ENCODE measurements at places on chromosomes 1 and 21. TPM values are rescaled to one million over a fixed set of nuclear protein-coding genes. Genes with fewer than 3 reads are reported as not detected.

The TNFRSF25 gene
- 121 TPM for total RNA-seq

The SEMA6C gene
- total RNA-seq, result 3.6 TPM

The LEFTY1 gene
- total RNA-seq, result not detected

The PGLYRP4 gene
- total RNA-seq, result not detected

The LRRN2 gene
- not detected for total RNA-seq

The SELENBP1 gene
- total RNA-seq, result not detected

The IFNGR2 gene
- 17.5 TPM for total RNA-seq

The NUCKS1 gene
- 178 TPM for total RNA-seq

The LCE1D gene
- not detected for total RNA-seq

The LRRC53 gene
- not detected for total RNA-seq

The TMEM201 gene
- total RNA-seq, result 14.1 TPM

The RGS7 gene
- not detected for total RNA-seq

The FCAMR gene
- not detected for total RNA-seq

The RPL22 gene
- 567 TPM for total RNA-seq

The KCND3 gene
- not detected for total RNA-seq

The RAB7B gene
- not detected for total RNA-seq

The ENAH gene
- total RNA-seq, result not detected

The PPP1R15B gene
- total RNA-seq, result 59.5 TPM

The TRIM17 gene
- 0.55 TPM for total RNA-seq

The PGLYRP3 gene
- not detected for total RNA-seq

The KCNQ4 gene
- 0.43 TPM for total RNA-seq

The ADAMTS4 gene
- total RNA-seq, result 1.8 TPM

The OR10X1 gene
- not detected for total RNA-seq

The CHD5 gene
- total RNA-seq, result 0.02 TPM

The OR10J1 gene
- not detected for total RNA-seq

The C1orf185 gene
- total RNA-seq, result not detected

The SPRR5 gene
- not detected for total RNA-seq

The FCRLB gene
- 0.39 TPM for total RNA-seq

The SPRR2E gene
- total RNA-seq, result not detected

The ZC3H11A gene
- total RNA-seq, result 101 TPM

The OR6Y1 gene
- total RNA-seq, result not detected

The DENND4B gene
- 167 TPM for total RNA-seq

The ATP6V1G3 gene
- total RNA-seq, result not detected

The LGALS8 gene
- total RNA-seq, result 113 TPM

The ANGPTL1 gene
- total RNA-seq, result not detected

The CFHR2 gene
- total RNA-seq, result not detected

The ZNF281 gene
- 16.6 TPM for total RNA-seq

All from activated naive CD4-positive, alpha-beta T cell treated with anti-CD3 and anti-CD28 coated beads, Interleukin-2, amount 10 ng/mL, durations not matched to agents 5 hours and 36 hours (primary cell).